ENCODE measurements at places on chromosomes 7 and 10.

GRCh38 chr10:113626809-113627355 is 37.0 kb downstream of the NRAP start:
- no peak for DNase-seq

DNA sequence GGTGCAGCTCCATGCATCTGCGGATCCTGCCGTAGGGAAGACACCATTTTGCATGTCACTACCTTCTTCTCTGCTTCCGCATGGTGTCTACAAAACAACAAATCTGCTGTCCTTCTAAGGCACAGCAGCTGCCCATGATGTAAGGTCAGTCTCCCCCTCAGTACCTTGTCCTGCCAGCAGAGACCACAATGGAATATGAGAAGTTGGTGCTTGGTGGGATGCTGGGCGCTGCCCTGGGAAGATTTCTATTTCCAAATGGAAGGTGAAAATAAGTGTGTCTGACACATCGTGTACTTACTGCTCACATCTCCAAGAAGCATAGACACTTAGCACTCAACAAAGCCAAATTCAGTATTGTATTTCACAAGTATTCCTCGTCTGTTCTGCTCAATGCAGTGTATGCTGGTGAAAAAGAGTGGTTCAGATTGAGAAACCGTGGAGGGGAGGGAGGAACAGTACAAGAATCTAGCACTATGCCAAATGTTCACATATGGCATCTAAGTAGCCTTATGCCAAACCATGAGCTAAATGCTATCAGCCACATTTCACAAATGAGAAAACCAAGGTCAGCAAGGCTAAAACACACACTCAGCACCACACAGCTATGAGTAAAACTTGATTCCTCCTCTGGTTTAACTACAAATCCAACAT is 95.0 kb downstream of the GRB10 start:
- DNase-seq: peak; percentile 10

- DNase-seq: no peak
These were observed 128.7 kb downstream of the AKR1D1 start for GRCh38 chr7:138204982-138205298.

DNA sequence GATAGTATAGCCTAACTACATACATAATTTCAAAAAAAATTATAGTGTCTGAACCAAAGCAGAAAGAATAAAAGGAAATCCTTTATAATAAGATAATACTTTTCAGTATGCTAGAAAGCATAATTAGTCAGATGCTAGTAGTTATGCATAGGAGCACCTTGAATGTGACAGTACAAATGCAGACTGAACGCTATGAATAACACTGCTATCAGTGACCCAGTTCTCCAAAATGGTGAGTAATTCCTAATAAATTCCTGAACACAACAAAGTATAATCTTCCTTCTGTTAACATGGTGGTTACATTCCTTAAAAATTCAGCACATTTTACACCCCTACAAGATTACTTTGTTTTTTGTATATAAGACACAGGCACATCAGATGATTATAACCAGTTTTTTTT is 1.2 kb upstream of the CHPF2 start:
- DNase-seq: no peak

DNA sequence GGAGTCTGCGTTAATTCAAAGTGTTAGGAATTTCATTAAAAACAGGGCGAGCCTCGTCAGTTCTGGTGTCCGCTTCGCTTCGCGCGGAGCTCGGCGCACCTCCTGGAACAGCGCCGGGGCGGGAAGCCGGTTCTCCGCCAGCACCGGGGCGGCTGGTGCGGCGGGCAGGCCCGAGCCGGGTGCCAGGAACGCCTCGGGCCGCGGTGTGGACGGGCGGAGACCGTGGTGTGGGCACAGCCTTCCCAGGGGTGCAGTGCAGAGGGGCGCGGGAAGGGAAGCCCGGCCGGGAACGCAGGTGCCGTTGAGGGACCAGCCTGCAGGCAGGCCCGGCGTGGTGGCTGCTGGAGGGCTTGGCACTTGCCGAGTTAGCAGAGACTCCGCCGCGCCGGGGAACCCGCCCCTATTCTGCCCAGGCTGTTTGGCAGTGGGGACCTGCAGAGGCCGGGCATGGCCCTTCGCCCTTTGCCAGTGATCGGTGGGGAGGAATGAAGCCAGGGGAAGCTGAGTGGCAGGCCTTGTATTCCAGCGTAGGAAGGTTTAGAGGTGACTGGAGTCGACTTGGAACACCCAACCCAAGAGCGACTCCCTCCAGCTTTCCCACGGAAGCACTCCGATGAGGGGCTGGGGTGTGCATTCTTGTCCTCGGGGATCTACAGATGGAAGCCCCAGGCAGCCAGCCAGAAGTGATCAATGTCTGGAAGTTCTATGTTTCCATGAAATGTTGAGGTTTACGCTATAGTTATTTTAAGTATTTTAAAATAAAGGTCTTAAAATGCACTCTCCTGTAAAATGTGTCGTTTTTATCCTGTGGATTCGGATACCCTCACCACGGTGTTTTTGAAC is 945 bp upstream of the RHEB start:
- DNase-seq: no peak

DNA sequence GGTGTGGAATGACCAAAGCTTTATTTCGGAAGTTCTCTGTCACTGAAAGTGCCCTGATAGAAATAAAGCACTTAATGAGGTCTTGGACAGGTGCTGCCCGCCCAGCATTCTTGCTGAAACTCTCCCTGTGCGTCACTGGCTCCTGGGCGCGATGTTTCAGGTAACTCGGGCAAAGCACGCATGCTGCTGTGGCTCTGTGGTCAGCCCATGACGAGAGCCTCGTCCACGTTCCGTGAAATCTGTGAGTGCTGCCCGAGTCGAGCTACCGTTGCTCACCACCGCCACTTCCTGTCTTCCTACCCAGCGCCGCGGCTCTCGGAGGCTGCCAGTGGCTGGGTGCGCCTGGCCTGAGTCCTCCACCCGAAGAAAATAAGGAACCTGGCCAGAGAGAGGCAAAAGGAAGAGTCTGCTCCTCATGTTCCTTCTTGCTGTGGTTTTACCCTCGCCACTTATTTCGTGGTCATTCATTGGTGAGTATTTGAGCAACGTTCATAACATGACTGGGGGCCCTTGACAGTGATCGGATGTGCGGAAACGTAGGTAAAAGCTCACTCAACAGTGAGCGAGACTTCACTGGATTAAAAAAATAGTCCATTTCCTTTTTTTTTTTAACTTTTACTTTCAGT is 95.5 kb downstream of the MAP3K8 start:
- peak; percentile 99 for DNase-seq

DNA sequence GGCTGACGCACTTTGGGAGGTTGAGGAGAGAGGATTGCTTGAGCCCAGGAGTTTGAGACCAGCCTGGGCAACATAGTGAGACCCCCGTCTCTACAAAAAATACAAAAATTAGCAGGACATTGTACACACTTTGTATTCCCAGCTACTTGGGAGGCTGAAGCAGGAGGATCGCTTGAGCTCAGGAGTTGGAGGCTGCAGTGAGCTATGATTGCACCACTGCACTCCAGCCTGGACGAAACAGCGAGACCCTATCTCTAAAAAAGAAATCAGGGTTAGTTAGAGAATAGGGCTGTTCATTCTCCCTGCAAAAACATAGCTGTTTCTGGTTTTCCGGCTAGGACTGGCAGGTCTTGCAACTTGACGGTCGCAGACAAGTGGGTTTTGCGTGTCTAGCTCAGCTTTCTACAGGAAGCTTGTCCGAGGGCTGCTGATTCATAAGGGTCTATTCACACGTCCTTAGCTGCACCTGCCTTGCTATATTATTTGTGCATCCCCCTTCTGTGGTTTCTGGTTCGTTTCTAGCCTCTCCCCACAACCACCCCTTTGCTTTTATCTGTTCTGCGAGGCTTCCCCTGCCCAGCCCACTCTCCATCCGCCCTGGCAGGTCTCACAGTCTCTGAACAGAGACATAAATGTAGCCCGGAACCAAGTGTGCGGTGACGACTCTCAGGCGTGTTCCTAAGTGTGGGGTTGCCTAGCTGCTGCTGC is 10.7 kb downstream of the AMZ1 start:
- DNase-seq: peak; percentile 42

DNA sequence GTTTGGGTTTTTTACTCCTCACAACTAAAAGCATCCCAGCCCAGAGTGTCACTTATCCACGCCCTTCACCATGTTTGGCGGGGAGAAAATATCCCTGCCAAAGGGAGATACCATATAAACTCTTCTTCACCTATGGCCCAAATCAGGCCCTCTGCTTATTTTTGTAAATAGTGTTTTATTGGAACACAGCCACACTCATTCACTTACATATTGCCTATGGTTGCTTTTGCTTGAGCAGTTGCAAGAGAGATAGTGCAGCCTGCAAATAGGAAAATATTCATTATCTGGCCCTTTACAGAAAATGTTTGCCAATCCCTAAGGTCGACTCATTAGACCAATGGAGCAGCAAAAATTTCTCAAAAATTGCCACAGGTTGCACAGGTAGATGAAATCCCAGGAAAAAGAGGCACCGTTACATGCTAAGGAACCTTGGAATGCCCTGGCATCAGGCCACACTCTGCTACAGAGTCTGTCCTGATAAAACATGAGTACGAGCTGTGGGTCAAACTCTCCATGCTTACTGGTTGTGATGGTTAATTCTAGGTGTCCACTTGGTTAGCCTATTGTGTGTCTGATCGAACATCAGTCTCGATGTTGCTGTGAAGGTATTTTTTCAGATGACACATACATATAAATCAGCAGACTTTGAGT is 7.9 kb upstream of the RASSF4 start:
- DNase-seq: no peak

DNA sequence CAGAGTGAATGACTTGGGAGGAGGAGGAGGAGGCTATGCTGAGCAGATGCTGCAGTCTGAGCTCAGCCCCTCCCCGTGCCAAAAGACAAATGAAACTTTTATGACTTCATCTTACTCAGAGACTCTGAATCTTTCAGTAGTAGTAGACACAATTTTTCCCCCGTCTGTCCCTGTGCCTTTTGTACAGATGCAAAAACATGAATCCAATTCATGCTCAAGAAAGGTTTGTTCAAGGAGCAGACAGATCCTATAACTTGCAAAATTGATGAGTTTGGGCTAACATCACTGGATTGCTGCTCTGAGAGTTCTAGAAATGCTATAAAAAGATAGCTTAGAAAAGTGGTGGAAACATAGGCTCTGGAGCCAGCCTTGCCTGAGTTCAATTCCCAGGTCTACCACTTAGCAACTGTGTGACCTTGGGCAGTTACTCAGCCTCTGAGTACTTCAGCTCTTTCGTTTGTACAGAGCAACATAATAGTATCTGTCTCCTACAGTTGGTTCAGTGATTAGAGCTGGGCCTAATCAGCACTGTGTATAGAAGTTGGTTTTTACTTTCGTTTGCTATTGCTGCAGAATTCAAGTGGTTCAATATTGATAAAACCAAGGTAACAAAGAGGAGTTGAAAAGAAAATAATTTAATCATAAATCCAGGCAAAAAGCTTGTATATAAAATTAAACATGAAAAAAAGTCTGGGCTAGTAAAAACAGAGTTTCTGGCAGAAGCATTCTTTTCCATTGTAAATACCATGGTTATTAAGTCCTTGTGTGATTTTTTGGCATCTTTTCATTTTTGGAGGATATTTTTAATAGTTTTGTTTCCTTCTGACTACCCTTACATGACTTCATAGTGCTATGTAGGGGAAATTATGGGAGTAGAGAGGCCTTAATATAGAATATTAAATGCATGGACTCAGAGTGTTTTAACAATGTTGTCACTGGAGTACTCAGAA is 174.2 kb upstream of the ZNF32 start:
- DNase-seq: no peak

DNA sequence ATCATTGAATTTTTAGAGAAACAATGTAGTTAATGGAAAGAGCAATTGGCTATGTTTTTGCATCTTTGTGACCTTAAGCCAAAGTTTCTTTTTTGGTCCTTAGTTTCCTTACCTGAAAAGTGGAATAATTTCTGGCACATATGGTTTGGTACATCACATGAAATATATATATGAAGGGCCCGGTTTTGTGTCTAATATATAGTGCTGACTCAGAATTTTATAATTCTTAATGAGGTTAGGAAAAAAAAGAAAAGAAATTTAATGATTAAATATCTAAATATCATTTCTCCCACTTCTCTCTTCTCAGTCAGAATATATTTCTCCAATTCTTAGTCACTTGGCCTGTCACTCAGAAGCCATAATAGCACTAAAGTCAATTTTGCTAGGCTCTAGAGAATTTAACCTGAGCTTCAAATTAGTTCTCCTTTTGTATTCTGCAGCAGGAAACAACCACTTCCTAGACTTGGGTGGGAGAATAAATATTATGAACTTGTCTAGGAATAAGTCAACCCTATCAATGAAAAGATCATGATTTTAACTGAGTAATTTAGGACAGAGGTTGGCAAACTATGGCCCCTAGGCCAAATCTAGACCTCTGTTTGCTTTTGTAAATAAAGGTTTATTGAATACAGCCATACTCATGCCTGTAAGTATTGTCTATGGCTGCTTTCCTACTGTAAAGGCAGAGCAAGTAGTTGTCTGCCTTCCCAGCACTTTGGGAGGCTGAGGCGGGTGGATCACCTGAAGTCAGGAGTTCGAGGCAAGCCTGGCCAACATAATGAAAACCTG is 34.6 kb downstream of the PPP1R9A start:
- no peak for DNase-seq

- no peak for DNase-seq
These were observed 36.6 kb upstream of the VWDE start for GRCh38 chr7:12440229-12440628.

GRCh38 chr7:128093614-128094570 is 62.7 kb upstream of the LRRC4 start:
- DNase-seq: no peak

GRCh38 chr7:159022238-159022993 is 122.3 kb downstream of the VIPR2 start:
- peak; percentile 20 for DNase-seq

DNA sequence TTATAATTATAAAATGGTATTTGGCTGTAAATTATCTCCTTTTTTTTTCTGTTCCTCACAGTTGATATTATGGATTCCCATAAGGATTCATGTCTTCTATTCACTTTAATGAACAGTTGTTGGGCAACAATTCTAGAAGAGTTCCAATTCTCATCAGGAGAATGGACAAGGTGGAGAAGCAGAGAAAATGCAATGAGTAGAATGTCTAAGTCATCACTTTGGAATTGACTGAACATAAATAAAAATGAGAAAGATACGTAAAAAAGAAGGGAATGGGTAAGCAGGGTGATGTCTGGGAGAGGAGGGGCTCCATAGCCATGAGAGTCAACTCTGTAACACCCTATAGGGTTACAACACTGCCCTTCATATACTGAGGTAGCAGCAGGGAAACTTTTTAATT is 1.8 kb upstream of the CAV2 start:
- no peak for DNase-seq

DNA sequence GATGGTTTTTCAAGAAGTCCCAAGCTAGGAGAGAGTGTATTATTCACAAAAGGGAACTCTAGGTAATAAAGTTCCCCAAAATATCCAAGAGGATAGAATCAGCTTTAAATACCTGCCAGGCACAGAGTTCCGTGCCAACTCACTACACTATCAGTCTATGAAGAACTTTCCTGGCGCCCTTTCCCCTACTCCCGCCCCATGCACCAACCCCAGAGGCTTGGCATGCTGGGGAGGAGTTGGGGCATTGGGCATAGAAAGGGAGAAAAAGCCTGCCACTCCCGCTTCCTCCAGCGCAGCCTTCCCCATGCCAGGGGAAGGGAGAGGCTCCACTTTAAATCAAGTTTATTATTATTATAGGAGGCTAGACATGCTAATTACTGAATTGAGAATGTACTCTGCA is 54.9 kb downstream of the ZNF800 start:
- no peak for DNase-seq

GRCh38 chr10:82880776-82881290 is 1005.8 kb downstream of the NRG3 start:
- DNase-seq: no peak
